Activated CD4-positive, alpha-beta T cell treated with anti-CD3 and anti-CD28 coated beads, Interleukin-2, amount 50 U/mL, for 4 hours (primary cell): ENCODE measurements at places on chromosomes 5 and 9.

DNA sequence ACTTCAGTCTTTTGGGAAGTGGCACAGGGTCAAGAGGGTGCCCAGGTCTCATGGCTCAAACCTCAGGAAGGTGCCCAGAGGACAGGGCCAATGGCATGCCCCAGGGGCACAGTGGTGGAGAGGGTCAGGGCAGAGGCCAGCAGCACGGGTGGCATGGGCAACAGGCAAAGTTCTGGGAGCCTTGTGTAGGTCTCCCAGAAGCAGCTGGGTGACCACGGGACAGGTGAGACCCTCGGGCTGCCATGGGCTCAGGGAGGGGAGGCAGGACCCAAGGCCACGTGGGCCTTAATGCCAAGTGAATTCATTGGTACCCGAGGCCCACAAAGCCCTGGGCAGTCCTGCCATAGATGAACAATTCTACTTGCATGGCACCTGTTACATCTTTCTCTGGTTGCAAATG lies 72.4 kb upstream of the ADAMTS2 start:
- DNase-seq: no peak

- no peak for DNase-seq
Measured at GRCh38 chr5:173577166-173577565, 39.3 kb downstream of the BOD1 start.

DNA sequence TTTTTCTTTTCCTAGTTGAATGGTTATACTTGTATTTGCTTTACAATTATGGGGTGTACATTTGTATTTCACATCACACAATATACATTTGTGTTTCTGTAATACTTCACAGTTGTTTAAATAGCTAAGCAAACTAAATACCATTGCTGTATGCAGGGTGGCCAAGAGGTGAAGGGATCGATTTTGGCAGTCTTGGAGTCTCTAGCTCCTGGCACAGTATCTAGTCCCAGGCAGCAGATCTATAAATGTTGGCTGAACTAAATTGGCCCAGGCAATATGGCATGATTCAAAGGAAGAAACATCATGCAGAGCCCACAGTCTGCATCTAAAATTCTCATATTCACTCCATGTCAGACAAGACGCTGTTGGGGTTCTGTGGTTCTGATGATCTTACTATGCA lies 110.1 kb upstream of the GPBP1 start:
- no peak for DNase-seq

- DNase-seq: no peak
Measured at GRCh38 chr5:159504106-159504856, 174.0 kb upstream of the IL12B start.

DNA sequence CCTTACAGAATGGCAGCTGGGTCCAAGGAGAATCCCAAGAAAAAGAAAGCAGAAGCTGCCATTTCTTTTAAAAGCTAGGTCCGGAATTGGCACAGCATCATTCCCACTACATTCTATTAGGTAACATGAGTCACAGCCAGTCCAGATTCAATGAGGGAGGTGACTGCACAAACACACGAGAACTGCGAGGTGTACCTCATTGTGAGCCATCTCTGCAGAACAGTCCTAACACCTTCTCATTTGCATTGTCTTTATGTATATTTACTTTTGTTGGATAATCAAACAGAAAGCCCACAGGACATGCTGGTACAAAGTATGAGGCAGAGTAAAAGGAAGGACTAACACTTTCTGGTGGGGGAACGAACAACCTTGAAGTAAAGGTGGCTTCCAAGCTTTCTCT lies 14.6 kb upstream of the HABP4 start:
- DNase-seq: no peak

DNA sequence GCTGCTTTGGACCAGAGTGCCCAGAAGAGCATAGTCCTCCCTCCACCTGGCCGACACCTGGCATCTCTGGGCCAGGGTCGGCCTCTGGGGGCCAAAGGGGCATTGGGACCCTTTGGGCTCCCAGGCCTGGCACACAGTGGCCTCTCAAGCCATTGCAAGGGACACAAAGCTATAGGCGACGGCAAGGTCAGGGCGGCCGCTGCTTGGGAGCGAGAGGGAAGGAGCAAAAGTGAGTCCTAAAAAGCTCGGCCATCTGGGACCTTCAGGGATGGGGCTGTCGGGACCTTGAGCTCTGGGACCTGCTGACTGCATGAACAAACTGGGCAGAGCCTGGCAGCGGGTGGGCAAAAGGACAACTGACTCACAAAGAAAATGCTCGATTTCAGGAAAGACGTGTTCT lies 13.9 kb downstream of the DBH start:
- DNase-seq: no peak

DNA sequence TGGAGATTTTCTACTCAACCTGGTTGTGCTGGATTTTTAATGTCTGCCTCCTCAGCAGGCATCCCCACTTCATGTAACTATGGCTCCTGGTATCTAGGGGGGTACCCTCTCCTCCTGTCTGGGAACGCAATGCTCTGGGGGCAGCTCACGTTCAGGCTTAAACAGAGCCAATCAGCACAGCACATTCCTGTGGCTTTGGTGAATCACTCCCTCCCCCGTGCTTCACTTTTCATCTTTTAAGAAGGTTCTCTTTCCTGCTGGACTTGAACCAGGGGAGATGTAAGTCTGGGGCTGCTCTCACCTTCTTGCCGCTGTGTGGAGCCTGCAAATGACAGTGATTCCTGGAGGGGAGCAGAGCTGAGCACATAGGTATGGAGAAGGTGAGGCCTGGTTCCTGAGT lies 101.2 kb downstream of the MSX2 start:
- DNase-seq: no peak

DNA sequence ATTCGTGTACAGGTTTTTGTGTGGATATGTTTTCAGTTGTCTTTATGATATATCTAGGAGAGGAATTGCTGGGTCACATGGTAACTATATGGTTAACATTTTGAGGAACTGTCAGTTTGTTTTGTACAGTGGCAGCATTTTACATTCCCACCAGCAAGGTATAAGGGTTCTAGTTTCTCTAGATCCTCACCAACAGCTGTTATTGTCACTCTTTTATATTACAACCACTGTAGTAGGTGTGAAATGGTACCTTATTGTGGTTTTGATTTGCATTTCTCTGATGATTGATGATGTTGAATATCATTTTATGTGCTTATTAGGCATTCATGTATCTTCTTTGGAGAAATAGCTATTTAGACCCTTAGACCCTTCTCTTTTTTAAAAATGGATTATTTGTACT lies 82.9 kb downstream of the CCDC171 start:
- no peak for DNase-seq

GRCh38 chr5:133119233-133119711 lies 67.5 kb downstream of the HSPA4 start:
- no peak for DNase-seq

- DNase-seq: no peak
Measured at GRCh38 chr5:90476391-90476790, 1.7 kb downstream of the POLR3G start.

- no peak for DNase-seq
Measured at GRCh38 chr5:88718736-88719135, 164.2 kb downstream of the MEF2C start.

DNA sequence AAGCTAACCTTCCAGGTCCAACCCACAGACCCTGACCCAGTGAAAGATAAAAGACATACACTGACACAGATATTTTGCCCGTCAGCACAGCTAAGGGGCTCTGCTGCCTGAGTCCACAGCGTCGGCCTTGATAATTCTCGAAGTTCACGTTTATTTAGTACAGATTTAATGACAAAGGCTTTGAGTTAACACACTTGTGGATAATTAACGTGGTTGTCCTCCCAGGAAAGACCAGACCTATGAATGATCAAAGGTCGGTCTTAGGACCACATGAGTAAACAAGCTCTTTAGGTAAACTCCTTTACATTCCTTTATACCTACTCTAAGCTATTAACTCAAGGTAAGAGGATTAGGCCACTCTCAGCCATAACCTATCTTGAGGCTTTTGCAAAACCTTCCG lies 11.3 kb upstream of the TEX10 start:
- DNase-seq: no peak

GRCh38 chr5:176748967-176749935 lies 61.1 kb upstream of the UNC5A start:
- DNase-seq: no peak

DNA sequence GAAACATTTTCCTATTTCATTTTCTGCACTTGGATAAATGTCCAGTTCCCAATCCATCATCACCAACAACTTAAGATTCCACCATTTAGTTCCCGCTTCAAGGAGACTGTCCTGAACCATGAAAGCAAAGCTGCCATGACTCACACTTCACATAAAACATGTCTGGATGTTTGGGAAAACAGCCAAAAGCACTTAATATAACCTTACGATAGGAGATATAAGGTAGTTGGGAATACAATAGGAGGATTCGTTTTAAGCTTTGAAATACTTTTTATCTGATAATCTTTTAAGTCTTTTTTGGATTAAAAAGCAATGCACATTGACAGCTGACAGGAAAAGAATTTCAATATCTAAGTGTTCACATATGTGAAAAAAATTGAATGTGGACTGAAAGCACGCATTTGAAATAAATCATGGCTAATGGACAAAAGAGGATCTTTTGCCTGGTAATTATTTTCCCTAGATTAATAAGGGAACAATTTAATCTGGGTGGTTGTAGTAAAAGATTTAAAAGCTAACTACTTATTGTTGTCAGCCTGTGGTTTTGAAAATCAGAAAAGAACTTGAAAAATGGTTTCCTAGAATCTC lies 17.3 kb upstream of the TGFBI start:
- DNase-seq: no peak

- no peak for DNase-seq
Measured at GRCh38 chr9:124381170-124381945, 33.9 kb downstream of the PSMB7 start.
